ENCODE measurements at places on chromosomes 3 and 15.
A peak's percentile ranks its signal among the peaks of the same experiment; 100 is the strongest.

GRCh38 chr3:135368316-135368715, 573.3 kb downstream of the EPHB1 start:
- no peak for DNase-seq

- no peak for DNase-seq
Measured at GRCh38 chr3:151491525-151491924, 30.7 kb upstream of the IGSF10 start.

DNA sequence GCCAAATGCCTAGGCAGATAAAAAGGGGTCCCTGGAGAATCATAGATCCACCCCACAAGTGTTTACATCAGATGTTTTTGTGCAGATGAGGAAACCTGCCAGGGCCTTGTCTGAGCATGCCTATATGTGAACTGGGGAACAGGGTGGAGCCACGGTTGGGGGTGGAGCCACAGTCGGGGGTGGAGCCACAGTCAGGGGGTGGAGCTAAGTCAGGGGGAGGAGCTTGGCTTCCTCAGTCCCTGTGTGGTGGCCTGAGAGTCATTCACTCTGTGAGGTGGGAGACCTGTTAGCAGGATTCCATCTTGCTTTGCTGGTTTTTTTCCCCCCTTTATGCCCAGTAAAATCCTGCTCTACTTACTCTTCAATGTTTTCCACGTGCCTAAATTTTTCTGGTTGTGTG, 57.8 kb upstream of the TGFBR2 start:
- peak; percentile 19 for DNase-seq

- DNase-seq: peak; percentile 40
Measured at GRCh38 chr15:75043509-75044257, 20.3 kb downstream of the PPCDC start.

- DNase-seq: no peak
Measured at GRCh38 chr15:70274255-70274880, 176.7 kb upstream of the TLE3 start.

- DNase-seq: no peak
Measured at GRCh38 chr3:184291738-184292445, 7.1 kb upstream of the PSMD2 start.

DNA sequence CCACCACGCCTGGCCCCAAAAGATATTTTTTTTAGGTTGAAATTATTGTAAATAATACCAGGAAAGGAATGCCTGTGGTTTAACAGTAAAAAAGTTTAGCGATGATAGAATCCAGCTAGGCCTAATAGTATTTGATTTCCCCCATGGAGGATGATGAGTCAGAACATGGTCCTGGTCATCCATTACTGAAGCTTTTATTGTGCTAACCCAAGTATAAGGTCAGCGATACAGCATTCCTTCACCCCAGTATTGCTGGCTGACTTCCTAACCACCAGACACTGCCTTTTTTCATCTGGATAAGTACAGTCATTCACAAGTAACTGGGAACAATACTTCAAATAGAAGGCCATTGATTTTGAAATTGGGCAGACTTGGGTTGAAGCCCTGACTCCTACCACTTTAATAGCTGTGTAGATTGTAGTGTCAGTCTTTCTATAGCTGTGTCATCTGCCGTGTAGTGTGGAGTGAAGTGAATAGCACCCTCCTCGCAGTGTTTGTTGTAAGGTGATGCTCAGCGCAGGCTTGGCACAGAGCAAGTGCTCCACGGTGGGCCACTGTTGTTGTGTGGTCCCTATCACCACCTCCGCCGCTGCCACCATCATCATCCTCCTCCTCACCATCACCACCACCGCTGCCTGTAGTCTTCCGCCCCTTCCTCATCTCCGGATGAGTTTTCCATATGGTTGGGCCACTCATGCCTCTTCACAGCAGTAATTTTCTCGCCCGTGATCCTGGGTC, 436.0 kb upstream of the TPM1 start:
- no peak for DNase-seq

DNA sequence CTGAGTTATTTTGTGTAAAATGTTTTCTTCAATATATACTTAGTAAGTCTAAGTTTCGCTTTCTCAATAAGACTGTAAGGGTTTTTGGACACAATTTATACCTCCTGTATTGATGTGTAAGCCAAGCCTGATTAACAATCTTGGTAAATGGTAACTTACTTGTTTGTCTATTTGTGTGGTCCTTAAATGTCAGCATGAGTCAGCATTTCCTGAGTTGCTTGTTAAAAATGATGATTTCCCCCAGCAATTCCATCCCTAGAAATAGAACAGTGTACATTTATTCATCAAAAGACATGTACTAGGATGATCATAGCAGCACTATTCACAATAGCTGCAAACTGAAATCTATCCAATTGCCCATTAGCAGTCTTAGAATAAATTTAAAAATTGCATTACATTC, 53.4 kb upstream of the LRIG1 start:
- DNase-seq: no peak

GRCh38 chr15:72865486-72865885, 81.9 kb upstream of the ADPGK start:
- no peak for DNase-seq

- DNase-seq: no peak
Measured at GRCh38 chr3:48678056-48678455, 7.7 kb downstream of the NCKIPSD start.

- DNase-seq: peak; percentile 76
Measured at GRCh38 chr15:92714477-92715401, 59.2 kb upstream of the FAM174B start.

GRCh38 chr15:29844290-29844903, 22.1 kb upstream of the TJP1 start:
- no peak for DNase-seq

DNA sequence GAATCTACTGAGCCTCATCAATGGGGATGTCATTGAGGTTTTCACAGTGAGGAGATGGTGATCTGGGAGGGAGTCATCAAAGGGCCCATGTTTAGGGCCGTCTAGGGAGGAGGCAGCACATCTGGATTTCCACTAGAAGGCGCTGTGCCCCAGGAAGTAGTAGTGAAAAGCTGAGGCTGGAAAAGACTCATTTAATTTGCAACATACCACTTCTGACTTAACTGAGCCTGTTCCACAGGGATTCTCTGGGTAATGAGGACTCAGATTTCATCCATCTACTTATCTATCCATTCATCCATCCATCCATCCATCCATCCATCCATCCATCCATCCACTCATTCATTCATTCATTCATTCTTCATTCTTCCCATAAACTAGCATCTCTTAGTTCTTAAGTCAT, 17.4 kb upstream of the SHF start:
- DNase-seq: peak; percentile 68

DNA sequence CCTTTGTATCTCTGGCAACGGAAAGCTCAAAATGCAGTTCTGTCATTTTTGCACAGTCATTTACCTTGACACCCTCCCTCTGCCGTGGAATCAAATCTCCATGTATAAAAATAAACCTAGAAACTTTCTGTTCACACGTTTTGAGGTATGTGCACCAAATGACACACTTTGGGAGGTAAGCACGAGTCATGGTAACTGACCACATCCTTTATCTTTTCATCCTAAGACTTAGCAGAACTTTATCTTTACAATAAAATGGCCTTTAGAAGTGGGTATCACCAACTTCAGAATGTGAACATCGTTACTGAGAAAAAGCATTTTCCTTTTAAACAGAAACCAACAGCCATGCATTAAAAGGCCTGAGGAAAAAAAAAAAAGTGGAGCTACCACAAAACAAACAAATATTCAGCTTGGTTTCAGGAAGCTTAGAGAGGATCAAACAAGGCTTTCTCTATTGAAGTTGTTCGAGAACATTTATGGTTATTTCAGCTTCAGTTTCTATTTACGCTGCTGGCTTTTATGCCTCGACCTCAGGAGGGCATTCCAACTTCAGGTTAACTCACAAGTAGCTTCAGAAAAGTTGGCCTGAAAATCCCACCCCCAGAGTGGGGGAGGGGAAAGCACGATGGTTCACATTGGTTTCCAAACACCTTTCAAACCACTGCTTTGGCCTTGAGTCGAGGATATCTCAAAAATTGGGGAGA, 171.1 kb upstream of the ICE2 start:
- DNase-seq: peak; percentile 63

- DNase-seq: peak; percentile 16
Measured at GRCh38 chr3:172276103-172276502, 172.2 kb downstream of the GHSR start.

DNA sequence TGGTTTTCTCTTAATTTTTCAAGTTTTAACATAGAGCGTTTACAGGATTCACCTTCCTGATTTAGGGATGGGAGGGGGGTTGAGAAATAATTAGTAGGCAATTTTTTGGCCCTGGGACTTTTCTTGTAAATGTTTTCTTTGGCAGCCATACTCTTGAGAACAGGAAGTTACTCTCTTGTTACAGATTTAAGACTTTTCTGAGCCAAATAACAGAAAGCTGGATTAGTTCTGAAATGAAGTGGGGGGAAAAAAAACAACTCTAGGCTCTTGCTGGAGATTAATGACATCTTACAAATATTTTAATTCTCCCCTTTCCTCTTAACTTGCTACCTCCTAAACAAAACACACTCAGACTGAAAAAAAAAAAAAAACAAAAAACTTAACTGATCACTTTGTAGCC, 13.8 kb upstream of the POLR2M start:
- DNase-seq: no peak

DNA sequence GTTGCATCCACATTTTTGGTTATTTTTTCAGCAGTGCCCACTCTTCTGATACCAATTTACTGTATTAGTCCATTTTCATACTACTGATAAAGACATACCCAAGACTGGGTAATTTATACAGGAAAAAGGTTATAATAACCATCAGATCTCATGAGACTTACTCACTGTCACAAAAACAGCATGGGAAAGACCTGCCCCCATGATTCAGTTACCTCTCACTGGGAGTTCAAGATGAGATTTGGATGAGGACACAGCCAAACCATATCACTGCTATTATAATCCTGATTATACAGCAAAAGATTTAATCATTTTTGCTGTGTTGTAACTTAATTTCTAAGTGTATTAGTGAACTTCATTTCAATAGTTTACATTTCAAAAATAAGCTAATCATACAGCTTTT, 6.6 kb downstream of the ZBED2 start:
- no peak for DNase-seq

- no peak for DNase-seq
Measured at GRCh38 chr15:99129644-99130043, 24.8 kb downstream of the SYNM start.

GRCh38 chr15:79102595-79102994, 12.0 kb upstream of the RASGRF1 start:
- no peak for DNase-seq

- DNase-seq: no peak
Measured at GRCh38 chr15:68572309-68572708, 6.5 kb upstream of the CORO2B start.

DNA sequence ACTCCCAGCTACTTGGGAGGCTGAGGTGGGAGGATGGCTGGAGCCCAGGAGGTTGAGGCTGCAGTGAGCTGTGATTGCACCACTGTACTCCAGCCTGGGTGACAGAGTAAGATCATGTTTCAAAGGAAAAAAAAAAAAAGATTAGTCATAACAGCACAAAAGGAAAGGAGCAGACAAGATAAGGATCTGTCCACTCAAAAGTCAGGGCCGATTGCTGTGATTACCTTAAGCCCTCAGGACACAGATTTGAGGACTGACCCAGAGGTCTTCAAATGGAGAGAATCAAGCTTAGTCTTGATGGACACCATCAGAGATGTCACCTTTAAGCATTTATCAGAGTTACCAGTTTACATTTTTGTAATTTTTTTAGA, 23.9 kb upstream of the HEG1 start:
- no peak for DNase-seq

GRCh38 chr3:151318991-151319390, 2.4 kb upstream of the GPR87 start:
- DNase-seq: no peak

DNA sequence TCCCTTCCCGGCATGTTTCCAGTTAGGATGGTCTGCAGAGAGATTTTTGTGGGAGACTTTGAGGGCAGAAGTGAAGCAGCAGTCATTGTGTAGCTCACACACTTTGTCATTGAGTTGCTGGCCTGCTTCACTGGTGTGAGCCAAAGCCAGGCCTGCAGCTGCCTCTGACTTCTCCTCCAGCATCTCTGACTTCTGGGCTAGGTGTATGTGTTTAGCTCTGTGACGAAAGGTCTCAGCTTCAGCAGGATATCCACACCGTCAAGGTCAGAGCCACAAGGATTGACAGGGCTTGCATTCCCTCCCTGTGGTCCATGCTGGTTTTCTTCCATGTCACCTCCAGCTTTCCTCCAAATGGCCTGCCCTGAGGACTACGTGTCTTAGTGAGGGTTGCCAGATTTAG, 57.1 kb upstream of the OSBPL11 start:
- DNase-seq: no peak

DNA sequence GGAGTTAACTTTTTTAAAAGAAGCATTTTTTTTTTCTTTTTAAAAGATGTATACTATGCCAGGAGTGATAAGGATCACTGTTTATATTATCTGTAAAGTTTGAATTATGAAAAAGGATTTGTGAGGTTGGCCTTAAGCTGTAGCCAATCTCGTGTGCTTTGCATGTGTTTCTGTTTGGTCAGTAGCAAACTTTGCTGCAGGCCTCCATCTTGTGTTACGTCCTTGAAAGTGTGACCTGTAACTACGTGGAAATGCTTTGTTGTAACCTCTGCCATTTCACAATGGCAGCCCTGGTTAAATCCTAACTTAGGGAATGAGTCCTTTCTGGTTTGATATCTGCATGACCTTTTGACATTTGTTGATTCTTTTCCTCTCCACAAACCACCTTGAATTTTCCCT, 1345.6 kb downstream of the NSUN3 start:
- no peak for DNase-seq

- DNase-seq: no peak
Measured at GRCh38 chr15:60154764-60155325, 150.7 kb downstream of the FOXB1 start.

DNA sequence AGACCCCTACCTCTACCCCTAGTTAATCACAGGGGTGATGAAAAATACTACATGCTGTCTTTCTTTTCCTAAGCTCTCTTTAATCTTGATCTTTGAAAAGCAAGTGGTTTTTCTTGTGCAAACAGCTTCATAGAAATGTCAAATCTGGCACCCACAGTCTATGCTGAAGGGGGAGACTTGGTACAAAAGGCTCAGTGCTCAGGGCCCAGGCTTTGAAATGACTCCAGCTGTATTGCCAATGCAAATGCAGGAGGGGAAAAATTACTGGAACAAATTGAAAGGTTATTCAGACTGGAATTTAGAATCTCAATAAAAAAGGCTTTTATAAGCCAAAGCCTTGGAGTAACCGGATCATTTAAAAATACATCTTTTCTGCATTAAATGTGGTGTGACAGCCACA, 223.9 kb downstream of the LRTM1 start:
- DNase-seq: no peak

Measured in CD4-positive, alpha-beta T cell treated with Interleukin-10 for 1 hour (primary cell).